ENCODE measurements at places on chromosomes 11 and 22.

DNA sequence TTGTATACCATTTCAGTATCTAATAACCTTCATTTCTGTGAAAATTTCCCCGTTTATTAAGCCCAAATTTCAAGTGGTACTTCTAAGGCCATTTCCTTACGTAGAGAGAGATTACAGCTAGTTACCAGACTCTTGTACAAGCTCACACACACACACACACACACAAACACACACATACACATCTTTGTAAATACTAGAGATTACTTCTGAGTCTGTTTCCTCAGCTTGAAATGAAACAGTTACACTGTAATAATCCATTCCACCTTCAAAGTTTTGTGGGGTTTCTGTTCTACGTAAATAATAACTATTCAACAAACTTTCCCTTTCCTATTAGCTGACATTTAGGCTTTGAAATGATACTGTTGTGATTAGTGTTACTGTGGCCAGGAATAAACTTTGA, 6.2 kb downstream of the POGLUT3 start:
- no peak for DNase-seq

DNA sequence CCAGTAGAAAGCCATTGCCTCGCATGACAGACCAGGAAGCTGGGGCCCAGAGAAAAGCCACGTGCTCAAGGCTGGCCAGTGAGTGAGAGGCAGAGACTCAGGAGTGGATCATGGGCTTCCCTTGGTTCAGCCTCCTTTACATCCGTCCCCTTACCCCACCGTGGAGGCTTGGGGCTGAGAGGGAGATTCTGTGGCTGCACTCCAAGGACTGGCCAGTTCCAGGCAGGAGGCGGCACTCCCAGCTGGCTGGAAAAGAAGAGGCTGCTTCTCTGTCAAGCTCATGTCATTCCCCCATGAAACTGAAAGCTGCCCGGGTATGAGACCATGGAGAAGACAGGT, 6.6 kb upstream of the ASCL2 start:
- no peak for DNase-seq

GRCh38 chr11:113827477-113827876, 47.9 kb downstream of the CLDN25 start:
- DNase-seq, result no peak

DNA sequence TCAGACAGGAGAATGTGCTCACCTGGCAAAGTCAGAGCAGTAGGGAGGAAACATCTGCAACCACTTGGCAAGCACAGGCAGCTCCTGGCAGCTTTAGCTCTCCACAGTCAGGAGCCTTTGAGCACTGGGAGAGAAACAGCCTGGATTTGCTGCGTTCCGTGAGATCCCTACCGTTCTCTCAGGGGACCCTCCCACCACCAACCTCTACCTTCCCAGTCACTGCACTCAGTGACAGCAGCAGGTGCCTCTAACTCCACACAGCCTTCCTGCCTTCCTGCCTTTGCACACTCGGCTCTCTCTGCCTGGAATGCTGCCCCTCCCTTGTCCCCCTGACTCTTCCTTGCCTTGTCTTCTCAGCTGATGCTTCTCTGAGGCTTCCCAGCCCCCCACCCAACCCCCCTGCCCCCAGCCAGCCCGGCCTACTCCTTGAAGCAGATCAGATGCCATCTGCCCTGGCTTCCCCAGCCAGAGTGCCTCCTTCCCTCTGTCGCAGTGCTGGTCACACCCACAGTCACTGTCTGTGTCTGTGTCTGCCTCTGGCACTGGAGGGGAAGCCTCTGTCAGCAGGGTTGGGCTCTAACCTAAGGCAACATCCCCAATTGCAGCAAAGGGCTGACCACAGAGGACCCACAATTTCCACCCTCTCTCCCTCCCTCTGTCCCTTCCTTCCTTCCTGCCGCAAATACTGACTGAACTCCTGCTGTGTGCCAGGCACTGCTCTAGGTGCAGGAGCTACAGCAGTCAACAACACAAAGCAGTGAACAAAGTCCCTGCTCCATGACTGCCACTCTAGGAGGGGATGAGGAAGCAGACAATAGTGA, 14.9 kb upstream of the TSKU start:
- DNase-seq, result no peak

DNA sequence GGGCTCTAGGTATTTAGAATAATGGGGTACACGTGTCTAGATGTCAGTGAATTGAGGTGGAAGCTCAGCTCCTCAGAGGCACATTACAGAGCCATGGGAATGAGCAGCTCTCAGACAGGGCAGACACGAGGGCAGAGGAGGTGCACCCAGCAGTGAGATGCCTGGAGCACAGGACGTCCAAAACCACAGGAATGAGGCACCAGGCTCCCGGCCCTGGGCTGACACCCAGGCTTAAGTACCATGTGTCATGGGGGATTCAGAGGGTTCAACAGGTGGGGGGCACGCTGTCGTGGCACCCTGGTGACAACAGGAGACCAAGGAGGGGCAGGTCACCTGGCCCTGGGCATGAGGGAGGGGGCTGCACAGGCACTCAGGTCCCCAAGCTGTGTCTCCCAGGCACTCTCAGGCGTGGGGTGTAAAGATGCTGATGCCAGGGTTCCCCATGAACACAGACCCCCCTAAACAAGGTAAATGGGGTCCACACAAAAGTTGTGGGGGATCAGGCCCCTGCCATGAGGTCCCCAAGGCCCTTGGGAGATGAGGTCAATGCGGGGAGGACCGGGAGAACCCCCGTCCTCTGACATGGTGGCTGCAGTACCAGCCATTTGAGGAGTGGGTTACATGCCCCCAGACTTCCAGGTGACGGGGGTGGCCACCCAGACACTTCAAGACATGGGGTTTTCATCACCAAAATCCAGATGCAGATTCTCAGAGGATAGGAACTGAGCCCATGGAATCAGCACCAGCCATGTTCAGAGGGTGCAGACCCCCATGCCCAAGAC, 5.6 kb upstream of the SYT8 start:
- DNase-seq, result no peak

GRCh38 chr22:44139773-44140172, 41.0 kb upstream of the PARVG start:
- no peak for DNase-seq

- DNase-seq, result no peak
Measured at GRCh38 chr22:44438481-44439131, 59.4 kb downstream of the RTL6 start.

GRCh38 chr11:21446939-21447590, 745.8 kb upstream of the ANO5 start:
- no peak for DNase-seq

DNA sequence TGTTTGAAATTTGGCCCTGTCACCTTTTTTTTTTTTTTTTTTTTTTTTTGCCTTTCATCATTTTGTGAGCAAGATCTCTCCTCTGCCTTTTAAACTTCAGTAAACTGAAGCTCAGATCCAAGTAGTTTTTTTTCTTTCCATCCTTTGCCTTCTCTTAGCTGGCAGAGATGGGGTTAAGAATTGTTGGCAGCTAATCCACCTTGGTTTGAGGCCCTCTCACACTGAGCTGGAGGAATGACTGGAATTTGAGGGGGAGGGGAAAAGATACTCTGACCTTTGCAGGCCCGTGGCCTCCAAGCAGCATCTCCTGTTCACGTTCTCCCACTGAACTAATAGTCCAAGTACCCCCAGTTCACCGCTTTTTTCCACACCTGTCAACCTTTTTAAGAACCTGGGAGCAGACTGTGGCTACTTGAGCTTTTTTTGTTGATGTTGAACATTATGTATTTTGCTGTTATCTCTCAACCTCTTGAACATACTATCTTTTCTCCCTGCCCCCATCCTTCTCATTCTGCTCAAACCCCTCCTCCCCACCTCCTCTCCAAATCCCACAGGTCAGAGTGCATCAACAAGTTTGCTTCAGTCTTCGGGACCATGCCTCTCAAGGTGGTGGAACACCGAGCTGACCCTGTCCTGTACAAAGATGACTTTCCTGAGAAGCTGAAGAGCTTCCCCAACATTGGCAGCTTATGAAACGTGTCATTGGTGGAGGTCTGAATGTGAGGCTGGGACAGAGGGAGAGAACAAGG, 66.2 kb downstream of the ALX4 start:
- DNase-seq, result no peak
